SK-N-DZ (cell line): ENCODE measurements at places on chromosomes 16 and 17.

DNA sequence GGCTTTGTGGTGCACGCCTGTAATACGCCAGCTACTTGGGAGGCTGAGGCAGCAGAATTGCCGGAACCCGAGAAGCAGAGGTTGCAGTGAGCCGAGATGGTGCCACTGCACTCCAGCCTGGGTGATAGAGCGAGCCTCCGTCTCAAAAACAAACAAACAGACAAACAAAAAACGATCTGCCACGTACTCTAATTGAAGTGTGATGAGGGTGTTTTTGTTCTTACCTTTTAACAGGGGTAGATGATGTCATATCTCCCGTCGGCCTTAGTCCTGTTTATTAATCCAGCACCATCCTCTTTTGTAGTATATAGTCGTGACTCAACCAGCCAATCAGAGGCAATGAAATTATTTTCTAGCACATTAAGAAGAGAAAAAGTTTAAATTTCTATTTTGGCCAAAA, 58.5 kb downstream of the IQCK start:
- DNase-seq: no peak

DNA sequence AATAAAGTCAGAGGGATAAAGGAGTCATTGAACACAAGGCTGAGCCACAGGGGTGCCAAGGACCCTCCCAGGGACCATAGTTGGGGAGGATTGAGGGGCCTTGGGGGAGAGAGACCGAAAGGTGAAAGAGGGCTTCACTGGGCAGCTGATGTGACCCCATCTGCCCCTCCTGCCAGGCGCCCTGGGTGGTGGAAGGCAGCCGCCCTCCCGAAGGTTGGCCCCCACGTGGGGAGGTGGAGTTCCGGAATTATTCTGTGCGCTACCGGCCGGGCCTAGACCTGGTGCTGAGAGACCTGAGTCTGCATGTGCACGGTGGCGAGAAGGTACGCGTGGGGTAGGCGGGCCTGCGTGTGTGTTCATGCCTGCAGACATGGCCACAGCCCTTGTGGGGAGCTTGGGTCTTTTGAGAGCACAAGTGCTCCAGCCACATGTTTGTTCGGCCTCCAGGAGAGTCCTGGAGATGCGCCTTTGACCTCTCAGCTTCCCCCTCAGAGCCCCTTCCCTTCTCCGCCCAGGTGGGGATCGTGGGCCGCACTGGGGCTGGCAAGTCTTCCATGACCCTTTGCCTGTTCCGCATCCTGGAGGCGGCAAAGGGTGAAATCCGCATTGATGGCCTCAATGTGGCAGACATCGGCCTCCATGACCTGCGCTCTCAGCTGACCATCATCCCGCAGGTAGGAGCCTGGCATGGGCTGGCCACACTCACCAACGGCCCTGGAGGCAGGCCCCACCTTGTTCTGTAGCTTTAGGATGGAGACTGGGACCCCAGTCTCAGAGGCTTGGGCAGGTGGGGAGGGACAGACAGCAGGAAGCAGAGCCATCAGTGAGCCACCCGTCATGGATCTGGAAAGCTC, 24.1 kb downstream of the ANKRD40 start:
- no peak for DNase-seq

DNA sequence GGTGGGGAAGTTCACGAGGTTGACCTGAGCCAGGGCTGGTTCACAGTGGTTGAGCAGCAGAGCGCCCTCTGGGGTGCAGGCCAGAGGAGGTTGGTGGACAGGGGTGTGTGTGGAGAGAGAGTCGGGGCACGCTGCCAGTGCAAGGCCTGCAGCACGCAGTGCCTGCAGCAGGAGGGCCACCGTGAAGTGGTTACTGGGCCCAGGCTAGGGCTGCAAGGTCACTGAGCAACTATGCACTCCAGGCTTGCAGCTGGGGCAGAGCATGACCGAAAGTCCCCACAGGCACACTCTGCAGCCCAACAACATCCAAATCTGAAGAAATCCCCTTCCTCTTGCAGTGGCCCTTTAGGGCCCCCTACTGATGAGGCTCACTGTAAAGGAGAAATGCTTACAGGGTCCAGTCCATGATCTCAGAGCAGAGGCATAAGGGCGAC, 89.1 kb upstream of the NOL11 start:
- DNase-seq: no peak

GRCh38 chr17:82560802-82561428, 41.4 kb downstream of the FOXK2 start:
- no peak for DNase-seq

DNA sequence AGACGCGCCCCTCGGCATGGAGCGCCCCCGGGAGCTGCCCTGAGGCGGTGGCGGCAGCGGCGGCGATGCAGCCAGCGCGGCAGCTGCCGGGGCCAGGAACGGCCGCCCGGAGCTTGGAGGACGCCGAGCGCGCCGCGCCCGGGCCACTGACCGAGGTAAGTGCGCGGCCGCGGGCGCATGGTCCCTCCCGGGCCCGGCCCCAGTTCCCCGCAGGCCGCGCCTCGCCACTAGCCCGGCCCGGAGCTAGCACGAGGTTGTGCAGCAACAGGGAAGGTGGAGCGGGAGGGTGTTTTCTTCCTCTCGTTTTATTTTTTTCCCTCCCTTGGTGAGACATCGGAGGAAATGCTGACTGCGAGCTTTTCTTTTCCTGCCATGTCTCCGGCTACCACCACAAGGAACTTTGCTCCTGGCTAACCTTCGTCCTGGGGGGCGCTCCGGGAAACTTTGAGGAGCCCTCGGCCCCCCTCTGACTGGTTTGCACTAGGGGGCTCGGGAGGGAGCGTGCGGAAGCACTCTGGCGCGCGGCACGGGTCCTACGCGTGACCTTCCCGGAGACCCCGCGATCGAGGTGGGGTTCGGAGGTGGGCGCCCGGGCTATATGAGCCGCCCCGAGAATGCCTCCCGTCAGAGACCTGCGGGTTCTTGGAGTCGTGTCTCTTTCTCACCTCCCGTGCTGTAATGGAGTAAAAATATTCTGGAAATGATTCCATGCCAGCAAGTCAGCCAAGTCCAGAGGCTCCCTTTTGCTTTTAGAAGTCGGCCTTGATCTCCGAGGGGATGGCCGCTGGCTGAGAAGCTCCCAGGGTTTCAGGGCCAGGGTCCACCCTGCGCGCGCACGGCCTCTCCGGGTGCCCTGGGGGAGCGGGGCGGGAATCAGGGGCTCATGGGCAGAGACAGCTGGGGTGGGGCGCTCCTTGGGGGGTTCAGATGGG, 868 bp downstream of the KCNJ12 start:
- DNase-seq: no peak

DNA sequence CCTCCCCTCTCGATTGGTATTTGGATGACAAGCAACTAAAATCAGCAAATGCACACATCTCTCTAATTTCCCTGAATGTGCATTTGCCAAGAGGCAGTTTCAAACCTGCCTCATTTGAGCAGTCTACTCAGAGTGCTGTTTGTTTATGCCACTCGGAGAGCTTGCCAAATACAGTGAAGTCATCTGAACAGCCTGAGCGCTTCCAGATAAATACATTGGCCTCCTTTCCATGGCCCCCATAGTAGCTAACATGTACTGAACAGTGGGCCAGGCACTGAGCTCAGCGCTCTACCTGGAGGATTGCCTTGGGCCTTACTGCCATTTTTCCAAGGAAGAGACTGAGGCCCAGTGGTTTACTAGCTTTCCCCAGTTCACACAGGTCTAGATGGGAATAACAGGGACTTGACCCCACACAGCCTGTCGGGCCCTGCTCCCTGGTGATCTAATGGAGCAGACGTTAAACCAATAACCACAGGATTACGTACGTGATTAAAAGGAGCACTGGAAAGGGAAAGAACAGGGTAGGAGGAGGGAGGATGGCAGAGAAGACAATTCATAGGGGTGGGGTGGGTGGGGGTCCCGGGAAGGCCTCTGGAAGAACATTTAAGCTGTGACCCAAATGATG, 18.7 kb upstream of the ANKRD40CL start:
- no peak for DNase-seq

- no peak for DNase-seq
Measured at GRCh38 chr16:23283571-23283970, 18.5 kb upstream of the SCNN1B start.

DNA sequence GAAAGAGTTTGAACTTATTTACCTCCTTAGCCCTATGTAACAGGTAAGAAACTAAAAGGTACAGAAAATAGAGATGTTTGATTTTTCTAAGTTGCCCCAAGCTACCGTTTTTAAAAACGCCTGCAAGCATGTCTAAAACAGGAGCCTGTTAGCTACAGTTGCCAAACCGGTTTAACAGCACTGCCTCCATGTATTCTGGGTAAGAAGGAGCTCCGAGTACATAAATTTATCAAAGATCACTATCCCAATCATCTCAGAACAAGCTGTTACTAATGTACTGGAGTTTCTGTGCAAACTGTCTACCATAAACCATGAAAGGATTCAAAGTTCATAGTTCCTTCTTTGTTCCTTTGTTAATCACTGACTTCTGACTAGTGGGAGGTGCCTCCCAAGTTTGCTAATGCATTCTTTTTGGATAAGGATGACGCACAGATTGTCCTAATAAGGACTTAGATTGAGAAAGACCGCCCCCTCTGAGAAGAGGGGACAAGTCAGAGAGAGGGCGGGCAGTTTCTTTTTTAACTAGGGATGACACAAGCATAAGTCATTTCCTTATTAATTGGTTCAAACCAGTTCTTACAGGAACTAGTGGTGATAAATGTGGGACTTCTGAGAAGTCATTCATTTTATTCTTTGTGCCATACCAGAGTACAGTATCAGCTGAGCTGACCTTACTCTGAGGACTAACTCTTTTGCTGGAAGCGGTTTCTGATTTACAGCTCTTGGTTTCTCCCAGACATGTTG, 55.3 kb downstream of the TUBD1 start:
- DNase-seq: no peak

- no peak for DNase-seq
Measured at GRCh38 chr17:4544135-4544950, 10.8 kb downstream of the MYBBP1A start.

- DNase-seq: no peak
Measured at GRCh38 chr17:58270476-58271215, 10.1 kb downstream of the MPO start.

DNA sequence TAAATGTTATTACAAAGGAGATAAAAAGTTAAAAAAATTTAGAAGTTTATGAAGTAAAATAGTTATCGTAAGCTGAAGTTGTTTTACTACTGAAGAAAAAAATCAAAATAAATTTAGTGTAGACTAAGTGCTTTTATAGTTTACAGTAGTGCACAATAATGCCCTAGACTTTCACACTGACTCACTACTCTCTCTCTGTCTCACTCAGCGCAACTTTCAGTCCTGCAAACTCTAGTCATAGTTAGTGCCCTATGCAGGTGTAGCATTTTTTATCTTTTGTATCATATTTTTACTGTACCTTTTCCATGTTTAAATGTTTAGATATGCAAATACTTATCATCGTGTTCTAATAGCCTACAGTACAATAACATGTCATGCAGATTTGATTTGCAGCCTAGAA, 17.7 kb upstream of the TOM1L1 start:
- DNase-seq: no peak
